ENCODE measurements at places on chromosomes 3 and 15.

- no peak for DNase-seq
Observed at GRCh38 chr3:13796701-13797460, 83.0 kb downstream of the WNT7A start.

- peak; percentile 10 for DNase-seq
Observed at GRCh38 chr15:41695750-41696436, 35.7 kb downstream of the MGA start.

- no peak for DNase-seq
Observed at GRCh38 chr15:39358441-39359041, 222.3 kb upstream of the THBS1 start.

DNA sequence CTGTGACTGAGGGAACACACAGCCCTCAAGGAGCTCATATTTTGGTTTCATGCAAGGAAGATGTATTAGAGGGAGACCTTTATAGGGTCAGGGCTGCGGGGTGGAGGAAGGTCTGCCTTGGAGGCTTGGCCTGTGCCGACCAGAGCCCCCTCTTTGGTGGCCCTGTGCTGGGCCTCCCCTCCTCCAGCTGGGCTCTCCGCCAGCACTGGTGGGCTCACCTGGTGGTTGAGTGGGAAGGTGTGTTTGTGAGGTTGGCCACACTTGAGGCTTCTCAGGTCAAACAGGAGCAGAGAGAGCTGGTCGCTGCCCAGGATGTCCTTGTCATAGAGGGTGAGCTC lies 2.6 kb downstream of the PLA2G4F start:
- DNase-seq, result no peak

DNA sequence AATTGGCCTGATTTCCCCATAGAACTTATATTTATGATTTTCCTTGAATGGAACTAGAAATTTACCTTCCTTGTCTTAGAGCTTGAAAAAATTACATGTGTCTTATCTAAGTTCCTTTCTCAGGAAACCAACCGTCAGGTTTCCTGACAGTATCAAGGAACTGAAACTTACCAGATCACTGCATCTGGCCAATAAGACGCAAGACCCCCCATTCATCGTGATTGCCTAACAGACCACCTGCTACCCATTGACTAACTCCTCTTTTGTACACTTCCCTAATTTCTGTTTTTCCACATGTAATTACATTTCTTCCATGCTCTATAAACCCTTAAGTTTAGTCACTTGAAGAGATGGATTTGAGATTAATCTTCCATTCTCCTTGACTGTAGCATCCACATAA lies 517.2 kb upstream of the CBLB start:
- no peak for DNase-seq

- no peak for DNase-seq
Observed at GRCh38 chr3:16168211-16168610, 6.3 kb upstream of the GALNT15 start.

GRCh38 chr3:123480428-123480827 lies 31.5 kb upstream of the ADCY5 start:
- DNase-seq, result no peak

DNA sequence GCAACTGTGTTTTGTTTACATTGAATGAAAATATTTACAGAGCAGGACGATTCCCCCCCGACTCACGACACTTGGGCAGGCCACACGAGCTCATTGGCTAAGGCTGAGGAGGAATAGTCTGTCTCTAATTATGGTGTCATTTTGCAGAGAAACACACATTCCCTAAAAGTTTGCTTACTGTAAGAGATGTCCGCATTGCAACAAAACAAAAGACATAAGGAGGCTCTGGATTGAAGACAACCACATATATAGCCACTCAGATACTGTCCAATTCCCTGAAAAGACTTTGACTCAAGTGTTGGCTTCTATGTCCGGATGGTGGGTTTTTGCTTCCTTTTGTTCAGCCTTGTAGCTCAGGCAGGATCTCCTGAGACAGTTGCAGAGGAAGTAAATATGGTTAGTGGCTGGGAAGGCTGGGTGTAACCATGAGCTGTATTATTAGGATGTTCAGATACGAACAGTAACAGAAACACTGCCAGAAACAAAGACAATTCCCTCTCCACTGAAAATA lies 170.4 kb downstream of the KLHL25 start:
- peak; percentile 12 for DNase-seq

GRCh38 chr15:39669661-39670060 lies 88.8 kb downstream of the THBS1 start:
- DNase-seq, result no peak

All from AG08395 (cell line).